NCI-H2029 treated with DMSO at 0.1 percent for 48 hours (cell line): ENCODE measurements at places on chromosomes 2 and 18.

- no peak for DNase-seq
Observed at GRCh38 chr2:30112561-30112960, 34.2 kb upstream of the YPEL5 start.

DNA sequence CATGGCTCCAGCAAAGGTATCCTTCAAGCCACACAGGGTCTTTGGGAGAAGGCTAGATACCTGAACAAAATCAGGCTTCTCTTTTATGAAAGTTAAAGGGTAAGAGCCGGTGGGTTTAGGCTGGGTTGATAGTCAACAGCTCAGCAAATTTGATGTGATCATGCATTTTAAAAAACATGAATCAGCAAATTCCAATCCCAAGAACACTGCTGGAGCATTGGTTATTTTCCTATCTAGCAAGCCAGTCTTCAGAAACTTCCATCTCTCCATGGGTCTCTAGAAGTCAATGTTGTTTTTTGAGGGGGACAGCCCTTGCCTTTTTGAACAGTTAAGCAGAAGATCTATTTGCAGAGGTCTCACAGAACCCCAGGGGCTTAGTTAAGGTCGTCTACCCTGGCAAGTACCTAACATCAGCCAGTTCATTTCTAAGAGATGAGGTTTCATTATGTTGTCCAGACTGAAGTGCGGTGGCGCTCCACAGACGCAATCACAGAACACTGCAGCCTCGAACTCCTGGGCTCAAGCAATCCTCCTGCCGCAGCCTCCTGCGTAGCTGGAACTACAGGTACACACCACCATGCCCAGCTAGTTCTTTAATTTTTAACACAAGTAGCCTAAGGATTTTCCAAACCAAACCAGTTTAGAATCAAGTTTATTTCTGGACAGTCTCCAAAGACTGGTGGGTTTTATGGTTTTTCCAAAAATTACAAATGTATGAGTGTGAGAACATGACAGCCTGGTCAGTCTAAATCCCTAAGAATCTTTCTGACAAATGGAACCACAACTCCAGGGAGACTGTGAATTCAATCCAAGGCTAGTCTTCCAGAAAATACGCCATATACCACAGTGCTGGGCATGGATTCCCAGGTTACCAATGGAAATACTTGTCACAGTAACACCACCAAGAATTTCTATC lies 4.1 kb upstream of the ZCCHC2 start:
- DNase-seq: no peak

GRCh38 chr18:21012308-21012707 lies 99.3 kb downstream of the ROCK1 start:
- DNase-seq: no peak

GRCh38 chr18:24560511-24560981 lies 100.1 kb downstream of the HRH4 start:
- no peak for DNase-seq

DNA sequence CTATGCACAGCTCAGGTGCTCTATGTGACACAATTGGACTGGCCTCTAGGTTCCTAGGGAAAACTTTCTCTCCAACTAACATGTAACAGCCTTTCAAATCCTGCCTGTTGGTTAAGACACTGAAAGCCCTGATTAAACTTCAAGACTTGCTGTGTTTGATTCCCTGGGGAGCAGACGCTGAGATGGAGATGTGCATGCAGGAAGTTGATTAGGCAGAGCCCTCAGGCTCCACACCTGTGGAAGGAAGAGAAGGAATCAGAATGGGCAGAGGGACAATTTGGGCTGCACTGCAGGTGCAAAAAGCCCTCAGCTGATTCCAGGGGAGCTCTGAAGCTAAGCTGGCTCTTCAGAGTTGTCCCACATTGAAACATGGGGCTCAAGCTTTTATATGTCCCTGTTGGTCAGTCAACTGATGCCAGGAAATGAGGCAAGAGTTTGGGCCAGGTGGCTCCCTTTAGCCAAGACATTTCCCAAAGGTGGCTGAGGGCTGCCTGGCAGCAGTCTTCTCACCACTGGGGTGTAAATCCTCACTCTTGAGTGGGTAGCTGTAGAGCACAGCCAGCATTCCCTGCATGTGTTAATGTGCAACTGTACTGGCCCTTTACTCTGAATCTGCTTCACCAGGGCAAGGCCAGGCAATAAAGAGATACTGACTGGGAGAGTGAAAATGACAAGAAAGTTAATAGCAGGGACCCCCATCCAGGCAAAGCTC lies 199.5 kb upstream of the DDX18 start:
- no peak for DNase-seq

DNA sequence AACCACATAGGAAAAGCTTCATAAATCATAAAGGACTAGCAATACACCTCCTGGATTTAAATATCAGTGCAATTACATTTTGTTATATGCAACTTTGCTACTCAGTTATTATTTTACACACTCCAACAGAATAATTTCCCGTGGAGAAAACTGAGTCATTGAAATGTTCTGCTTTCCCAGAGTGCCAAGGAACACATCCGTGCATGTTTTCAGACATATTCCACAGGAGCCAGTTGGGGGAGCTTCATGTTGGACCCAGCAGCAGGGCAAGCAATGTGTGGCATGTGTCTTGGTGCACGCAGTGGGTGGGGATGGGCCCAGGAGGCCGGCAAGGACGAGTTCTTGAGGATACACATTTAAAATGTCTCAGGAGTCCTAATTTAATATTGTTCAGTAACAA lies 14.4 kb upstream of the SMIM21 start:
- no peak for DNase-seq

- no peak for DNase-seq
Observed at GRCh38 chr2:67564626-67565025, 167.5 kb downstream of the ETAA1 start.

- DNase-seq: no peak
Observed at GRCh38 chr18:44938720-44939665, 258.3 kb downstream of the SETBP1 start.

DNA sequence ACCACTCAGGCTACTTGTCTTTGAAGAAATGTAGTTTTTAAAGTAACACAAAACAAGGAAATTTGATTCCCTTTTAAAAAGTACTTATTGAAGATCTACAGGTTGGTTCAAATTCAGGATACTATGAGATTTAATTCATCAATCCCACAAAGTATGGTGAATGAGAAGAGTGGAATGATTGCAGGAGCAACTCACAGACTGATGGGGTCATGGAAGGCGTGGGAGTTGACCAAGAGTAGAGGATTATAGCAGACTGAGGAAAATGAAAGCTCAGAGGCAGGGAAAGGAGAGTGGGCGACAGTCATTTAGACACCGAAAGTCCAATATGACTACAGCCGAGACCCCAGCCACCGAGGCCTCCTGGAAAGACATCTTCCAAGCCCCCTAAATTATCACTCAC lies 12.5 kb upstream of the DAPL1 start:
- DNase-seq: no peak

GRCh38 chr18:70219688-70220087 lies 14.2 kb upstream of the RTTN start:
- DNase-seq: no peak

- no peak for DNase-seq
Observed at GRCh38 chr2:25035537-25036220, 6.2 kb upstream of the EFR3B start.

- no peak for DNase-seq
Observed at GRCh38 chr2:2667690-2668089, 336.6 kb upstream of the MYT1L start.

DNA sequence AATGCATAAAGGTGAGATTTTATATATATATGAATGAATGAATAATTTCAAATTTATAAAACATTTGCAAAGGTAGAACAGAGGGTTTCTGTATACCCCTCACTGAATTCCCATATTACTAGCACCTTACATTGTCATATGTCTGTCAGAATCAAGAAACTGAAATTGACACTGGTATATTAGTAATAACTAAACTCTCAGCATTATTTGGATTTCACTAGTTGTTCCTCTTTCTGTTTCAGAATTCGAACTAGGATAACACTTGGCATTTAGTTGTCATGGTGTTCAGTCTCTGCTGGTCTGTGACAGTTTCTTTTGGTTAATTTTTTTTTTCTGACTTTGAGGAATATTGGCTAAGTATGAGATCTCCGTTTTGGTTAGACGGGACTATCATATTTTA lies 275.9 kb downstream of the DCC start:
- no peak for DNase-seq

DNA sequence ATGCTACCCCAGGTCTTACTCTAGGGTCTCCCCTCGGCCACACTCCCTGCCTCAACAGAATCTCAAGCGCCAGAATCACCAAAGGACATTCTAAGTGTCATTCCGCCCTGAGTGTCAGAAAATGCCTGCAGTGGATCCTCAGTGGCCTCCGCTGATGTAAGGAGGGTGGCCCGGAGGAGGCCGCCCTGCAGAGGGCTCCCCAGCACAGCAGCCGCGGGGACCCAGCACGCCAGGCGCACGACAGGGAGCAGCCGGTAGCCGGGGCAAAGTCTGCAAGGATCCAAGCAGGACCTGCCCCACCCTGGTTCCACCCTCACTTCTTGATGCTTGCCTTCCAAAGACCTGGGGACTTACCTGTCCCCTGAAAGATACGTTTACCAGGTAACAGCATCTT lies 54.2 kb upstream of the ID2 start:
- no peak for DNase-seq

DNA sequence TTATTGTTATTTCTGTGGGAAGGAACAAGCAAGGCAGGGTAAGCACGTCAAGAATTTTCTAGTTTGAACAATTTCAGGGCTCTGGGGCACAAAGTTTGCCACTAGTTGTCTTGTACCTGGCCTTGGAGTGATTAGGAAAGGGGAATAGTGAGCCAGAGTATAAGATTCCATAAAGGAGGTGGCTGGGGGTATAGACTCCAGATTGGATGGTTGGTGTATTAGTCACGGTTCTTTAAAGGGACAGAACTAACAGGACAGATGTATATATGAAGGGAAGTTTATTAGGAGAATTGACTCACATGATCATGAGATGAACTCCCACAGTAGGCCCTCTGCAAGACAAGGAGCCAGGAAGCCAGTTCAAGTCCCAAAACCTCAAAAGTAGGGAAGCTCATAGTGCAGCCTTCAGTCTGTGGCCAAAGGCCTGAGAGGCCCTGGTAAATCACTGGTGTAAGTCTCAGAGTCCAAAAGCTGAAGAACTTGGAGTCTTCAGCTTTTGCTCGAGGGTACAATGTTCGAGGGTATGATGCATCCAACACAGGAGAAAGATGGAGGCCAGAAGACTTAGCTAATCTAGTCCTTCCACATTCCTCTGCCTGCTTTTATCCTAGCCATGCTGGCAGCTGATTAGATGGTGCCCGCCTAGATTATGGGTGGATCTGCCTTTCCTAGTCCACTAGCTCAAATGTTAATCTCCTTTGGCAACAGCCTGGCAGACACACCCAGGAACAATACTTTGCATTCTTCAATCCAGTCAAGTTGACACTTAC lies 31.5 kb upstream of the PTPRM start:
- DNase-seq: no peak

GRCh38 chr18:34864836-34865497 lies 154.9 kb downstream of the DTNA start:
- no peak for DNase-seq

GRCh38 chr18:45611943-45612342 lies 3.3 kb upstream of the SLC14A2 start:
- DNase-seq: no peak

GRCh38 chr2:75561566-75562512 lies 1.1 kb upstream of the EVA1A start:
- peak; percentile 34 for DNase-seq

- no peak for DNase-seq
Observed at GRCh38 chr2:196063773-196064172, 4.9 kb downstream of the DNAH7 start.
